ENCODE measurements at places on chromosomes 16 and 17.

GRCh38 chr17:1773696-1774181 is 11.9 kb downstream of the SERPINF1 start:
- no peak for DNase-seq

- DNase-seq: no peak
These were observed 266.4 kb downstream of the HAPSTR1 start for GRCh38 chr16:9357829-9358228.

- DNase-seq: no peak
These were observed 33.1 kb downstream of the CNGB1 start for GRCh38 chr16:57937861-57938260.

DNA sequence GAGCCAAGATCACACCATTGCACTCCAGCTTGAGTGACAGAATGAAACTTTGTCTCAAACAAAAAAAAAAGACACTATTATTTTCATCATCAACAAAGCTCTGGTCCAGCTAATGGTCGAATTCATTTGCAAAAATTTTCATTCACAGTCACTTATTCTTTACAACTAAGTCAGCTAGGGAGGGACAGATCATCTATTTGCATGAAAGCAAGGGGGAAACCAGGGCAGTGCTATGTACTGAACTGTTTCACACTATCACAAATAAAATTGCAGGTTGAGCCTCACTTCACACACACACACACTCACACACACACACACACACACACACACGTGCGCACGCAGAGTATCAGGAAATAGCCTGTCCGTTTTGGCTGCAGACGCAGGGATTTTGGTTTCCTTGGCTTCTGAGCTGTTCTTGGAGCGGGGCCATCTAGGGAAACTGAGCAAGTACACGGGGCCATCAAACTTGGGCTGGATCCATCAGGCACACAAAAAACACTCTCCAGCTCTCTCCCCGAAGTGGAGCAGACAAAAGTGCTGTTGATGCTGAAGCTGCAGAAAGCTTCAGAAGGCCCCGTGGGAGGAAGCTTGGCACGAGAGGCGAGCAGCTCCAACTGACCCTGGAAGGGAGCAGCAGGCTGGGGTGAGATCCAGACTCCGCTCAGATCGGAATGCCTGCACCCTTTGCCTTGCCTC is 44.3 kb upstream of the HELZ start:
- peak; percentile 31 for DNase-seq

DNA sequence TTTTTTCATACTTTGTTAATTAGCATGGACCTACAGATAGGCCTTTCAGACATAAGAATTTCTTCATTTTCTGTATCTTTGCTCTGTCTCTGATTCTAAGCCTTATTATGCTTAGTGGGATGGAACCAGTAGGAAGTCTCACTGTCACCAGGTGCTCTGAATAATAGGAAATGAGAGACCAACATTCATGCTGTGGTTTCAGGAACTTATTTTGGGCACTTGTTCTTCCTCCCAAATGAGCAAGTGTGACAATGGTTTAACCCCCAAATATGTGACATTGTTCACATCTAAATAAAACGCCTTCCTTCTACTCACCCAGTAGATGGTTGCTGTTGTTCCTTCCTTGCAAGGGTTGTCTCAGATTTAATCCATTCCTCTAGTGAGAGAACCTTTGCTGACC is 100.2 kb downstream of the SYCE1L start:
- no peak for DNase-seq

DNA sequence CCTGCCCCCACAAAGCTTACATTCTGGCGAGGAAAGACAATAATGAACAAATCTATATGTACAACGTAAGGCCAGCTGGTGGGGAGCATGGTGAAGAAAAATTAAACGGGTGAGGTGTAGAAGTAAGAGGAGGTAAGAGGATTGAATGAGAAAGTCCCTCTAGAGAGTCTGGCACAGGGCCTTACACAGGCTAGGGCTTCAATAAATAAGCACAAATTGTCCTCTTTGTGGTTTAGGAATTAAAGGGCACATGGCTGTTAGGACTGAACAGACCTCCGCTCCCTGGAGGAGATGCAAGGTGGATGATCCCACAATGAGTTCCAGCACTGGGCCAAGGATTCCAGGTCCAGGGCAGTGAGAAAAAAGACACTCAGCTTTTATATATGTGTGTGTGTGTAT is 43.1 kb upstream of the HAPSTR1 start:
- no peak for DNase-seq

DNA sequence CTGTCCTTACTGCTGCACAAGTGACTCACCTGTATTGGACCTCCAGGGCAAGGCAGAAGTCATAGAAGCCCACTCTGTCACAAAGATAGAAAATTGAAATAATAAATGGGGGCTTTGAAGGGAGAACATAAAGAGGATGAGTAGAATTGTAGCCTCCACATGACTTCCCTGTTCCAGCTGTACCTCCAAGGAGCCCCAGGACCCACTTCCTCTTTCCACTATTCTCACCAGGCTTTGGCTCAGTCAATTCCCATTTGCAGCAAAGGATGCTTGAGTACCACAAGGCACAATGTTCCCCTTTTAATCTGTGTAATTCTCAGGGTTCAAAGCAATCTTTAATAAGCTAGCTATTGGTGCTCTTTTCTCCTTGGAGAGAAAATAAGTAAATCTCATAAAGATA is 512.1 kb downstream of the TOX3 start:
- DNase-seq: no peak

GRCh38 chr17:76873856-76874255 is 5.7 kb downstream of the MGAT5B start:
- DNase-seq: no peak

GRCh38 chr16:48680881-48681280 is 70.9 kb upstream of the N4BP1 start:
- no peak for DNase-seq

- DNase-seq: no peak
These were observed 65.8 kb upstream of the RPH3AL start for GRCh38 chr17:418421-418751.
